ENCODE measurements at places on chromosomes 1 and 21.

GRCh38 chr1:156899956-156900718 is 6.6 kb downstream of the PEAR1 start:
- no peak for DNase-seq

GRCh38 chr21:33902349-33902748 is 13.3 kb downstream of the ATP5PO start:
- DNase-seq = no peak

DNA sequence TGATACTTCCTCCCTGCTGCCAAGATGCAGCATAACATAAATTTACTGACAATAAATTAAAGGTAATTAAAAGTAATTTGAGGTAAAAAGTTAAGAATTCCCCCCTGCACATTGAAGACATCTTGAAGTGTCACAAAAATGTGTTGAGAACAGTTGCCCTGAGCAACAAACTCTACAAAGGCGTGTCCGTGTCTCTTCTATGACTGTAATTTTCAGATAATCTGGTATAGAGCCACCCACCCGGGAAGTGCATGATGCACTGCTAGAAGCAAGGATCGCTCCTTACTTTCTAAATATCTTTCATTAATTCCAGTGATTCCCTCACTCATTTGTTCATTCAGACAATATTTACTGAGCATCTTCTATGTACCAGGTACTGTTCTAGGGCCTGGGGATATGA is 11.0 kb upstream of the CASQ1 start:
- DNase-seq = no peak

DNA sequence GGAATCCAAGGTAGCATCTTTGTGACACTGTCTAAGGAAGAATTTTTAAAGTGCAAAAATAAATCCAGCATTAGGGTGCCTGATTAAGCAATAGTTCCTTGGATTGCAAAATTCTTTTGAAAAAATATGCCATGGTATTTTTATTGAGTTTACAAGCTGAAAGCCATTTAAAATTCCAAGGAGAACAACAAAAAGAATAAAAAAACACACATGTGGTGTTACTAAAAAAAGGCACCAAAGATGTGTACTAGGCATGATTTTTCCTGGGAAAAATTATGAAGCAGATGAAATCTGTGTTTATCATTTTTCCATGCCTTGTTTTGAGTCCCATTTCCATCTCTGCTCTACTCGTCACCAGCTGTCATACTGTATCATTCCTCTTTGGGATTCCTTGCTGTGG is 157.0 kb upstream of the ZNHIT6 start:
- no peak for DNase-seq

DNA sequence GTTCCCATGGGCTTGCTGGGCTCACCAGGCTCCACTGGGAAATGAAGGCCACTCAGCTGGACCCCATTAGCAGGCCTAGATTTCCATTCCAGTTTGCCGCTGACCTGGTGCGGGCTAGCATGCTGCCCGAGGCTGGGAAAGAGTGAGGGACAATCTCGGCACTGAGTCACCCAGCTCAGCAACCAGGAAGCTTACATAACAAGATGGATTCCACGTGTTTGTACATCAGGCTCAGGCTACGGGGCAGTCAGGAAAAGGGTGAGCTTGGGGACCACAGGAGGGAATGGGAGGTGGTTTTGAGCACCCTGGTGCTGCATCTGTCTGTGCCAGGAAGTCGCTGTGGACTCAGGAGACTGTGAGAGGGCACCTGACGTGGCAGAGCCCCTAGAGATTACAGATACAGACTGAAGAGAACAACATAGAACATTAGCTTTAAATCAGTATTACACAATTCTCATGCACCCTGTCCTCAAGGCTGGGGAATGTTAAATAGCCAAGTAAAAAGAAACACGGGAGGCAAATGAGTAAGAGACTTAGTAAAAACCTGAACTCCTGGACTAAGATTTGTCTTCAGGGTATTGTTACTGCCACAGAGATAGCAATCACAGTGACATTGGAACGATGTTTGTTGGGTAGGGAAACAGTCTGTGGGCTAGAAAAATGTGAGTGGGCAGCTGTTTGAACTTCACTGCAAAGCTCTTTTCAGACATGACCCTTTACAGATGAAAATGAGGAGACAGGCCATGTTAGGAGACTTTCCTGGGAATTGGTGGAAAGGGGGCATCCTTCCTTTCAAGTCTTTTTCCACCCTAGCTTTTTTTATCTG is 51.1 kb downstream of the GLUL start:
- no peak for DNase-seq

GRCh38 chr1:189899686-189900425 is 577.8 kb downstream of the BRINP3 start:
- no peak for DNase-seq

DNA sequence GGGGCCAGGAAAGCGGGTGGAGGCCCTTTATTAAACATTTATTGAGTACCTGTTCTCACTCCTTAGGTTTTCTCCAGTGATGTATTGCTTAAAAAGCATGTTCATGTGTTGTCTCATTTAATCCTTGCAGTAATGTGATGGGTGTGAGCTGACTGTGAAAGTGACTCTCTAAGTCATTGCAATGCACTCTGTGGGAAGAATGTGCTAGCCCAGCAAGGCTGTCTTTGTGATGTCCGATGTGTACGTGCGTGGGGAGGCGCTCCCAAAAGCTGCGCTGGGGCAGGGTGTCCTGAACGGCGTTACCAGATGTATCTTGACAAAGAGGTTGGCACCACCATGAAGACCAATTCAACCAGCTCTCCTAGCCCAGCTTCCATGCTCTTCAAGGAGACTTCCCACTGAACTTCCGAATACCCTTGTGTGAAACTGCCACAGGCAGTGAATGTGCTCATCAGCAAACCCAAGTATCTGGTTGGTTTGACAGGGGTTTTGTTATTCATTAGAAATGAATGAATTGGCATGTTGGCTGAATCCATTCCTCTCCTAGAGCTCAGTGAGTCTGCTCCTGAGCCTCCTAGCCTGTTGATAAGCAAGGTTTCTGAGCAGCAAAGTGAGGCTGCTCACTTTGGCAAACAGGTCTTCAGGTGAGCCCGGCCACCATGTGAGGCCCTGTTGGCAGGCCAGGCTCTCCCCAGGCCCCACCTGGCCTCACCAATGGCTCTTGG is 28.0 kb downstream of the NUAK2 start:
- no peak for DNase-seq

GRCh38 chr1:24910751-24911650 is 19.1 kb downstream of the RUNX3 start:
- DNase-seq = no peak

- DNase-seq = no peak
Measured at GRCh38 chr1:15410223-15410883, 665 bp downstream of the EFHD2 start.

DNA sequence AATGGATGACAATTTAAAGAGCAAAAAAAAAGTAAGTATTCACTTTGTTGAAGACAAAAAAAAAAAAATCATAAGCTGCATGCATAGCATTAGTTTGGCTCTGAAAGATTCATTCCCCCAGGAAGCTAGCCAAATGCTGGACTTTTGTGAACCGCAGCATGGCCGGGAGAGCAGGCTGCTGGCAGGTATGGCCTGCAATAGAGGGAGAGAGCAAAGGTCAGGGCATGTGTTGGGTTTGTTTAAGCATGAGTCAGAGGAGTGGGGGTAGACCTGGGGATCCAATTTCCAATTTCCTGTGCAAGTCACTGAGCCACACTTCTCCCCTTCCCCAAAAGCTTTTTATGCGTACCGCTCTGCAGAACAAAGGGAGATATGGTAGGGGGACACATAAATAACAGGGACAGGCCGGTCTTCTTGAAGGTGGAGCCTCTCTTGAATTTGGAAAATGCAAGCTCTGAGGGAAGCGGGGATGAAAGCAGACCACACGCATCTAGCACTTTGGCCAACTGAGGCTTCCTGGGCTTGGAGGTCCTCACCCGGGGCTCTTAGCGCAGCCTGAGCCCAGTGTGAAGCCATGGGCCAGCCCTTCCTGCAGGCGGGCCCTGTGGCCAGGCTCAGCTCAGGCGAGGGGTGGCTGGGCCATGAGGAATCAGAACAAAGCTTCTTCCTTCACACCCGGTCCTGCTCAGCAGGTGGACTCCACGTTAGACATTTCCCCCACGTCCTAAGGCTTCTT is 171.1 kb downstream of the TOMM20 start:
- no peak for DNase-seq

GRCh38 chr1:86527306-86527705 is 19.6 kb upstream of the CLCA4 start:
- no peak for DNase-seq

Data from stimulated activated CD4-positive, alpha-beta T cell treated with anti-CD3 and anti-CD28 coated beads, TNF-alpha, amount 100 ng/mL, for 4 hours (primary cell).